NCI-H1105 treated with DMSO at 0.1 percent for 48 hours (cell line): ENCODE measurements at places on chromosomes 2 and 18.

DNA sequence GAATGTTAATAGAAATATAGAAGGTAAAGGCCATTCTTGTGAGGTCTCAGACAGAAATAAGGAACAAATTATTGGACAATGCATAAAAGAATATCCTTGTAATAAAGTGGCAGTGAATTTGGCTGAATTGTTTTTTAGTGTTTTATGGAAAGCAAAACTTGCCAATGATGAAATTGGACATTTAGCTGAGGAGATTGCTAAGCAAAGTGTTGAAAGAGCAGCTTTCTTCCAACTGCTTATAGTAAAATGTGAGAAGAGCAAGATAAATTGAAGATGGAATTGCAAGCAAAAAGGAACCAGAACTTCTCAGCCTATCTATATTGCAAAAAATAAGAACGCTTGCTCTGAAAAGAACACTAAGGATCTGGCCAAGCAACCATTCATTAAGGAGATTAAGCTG is 245.7 kb downstream of the MREG start:
- no peak for DNase-seq

DNA sequence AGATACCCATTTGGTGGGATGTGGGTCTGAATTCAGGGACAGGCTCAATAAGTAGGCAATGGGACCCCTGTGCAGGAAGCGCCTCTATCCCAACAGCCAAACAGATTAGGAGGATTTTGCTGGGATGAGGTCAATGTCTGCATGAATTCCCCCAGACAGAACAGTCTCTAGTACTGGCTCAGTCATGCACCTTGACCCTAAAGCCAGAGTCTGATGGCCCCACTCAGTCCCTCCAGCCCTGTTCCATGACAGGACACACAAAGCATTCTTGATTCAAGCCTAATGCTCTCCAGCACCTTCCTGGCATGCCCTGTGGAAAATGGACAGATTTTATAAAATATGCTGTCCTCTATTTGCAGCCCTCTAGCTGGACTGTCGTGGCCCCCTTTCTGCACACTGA is 49.8 kb upstream of the RAB6D start:
- DNase-seq = no peak

DNA sequence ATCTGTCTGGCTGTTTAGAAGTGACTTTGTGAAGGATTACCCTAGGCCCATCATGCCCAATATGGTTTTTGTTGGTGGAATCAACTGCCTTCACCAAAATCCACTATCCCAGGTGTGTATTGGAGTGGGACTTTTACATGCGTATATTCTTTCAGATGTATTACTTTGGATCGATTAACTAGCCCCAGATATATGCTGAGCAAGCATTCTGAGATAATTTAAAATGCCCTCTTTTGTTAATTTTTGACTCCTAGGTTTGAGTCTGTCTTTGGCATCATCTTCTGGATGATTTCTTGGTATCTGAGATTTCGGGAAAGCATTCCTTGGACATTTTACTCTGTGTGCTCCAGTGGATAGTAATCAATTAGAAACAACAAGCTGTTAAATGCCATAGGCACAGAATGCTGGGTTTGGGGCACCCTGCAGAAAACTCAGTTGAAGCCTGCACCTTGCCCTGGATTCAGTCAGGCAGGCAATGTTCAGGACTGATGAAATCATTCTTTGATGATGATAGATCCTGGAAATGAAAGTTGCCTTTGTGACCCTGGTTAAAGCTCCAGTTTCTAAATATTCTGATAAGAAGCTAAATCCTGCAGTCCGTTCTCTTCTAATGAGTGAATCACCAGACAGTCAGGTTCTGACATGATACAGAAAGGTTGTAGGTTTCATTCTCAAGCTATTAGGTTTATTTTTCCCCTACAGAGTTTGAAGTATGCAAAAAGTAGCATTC is 1.1 kb downstream of the UGT1A1 start:
- no peak for DNase-seq

GRCh38 chr2:186641807-186642321 is 52.0 kb upstream of the FAM171B start:
- peak; percentile 70 for DNase-seq

DNA sequence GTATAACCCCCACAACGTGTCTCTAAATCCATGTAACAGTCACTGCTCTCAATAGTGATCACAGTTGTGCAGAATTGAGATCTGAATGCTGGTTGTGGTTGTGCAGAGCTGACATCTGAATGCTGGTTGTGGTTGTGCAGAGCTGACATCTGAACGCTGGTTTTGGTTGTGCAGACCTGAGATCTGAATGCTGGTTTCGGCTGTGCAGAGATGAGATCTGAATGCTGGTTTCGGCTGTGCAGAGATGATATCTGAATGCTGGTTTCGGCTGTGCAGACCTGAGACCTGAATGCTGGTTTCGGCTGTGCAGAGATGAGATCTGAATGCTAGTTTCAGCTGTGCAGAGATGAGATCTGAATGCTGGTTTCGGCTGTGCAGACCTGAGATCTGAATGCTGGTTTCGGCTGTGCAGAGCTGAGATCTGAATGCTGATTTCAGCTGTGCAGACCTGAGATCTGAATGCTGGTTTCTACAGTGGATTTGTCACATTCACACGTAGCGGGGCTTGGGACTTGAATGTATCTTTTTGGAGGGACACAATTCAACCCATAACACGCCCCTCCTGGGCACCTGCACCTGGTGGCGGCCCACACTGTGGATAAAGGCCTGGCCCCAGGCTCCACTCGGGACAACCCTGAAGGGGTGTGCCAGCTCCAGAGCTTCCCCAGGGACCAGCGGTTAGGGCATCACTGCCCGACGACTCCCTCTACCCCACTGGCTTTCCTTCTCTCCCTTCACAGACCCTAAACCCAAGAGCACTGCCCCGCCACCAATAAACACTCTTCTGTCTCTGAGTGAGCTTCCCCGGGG is 51.1 kb upstream of the SLC66A3 start:
- no peak for DNase-seq
